NCI-H1105 (cell line): ENCODE measurements at places on chromosomes 2 and 18.

GRCh38 chr2:224982910-224983711 is 59.2 kb downstream of the DOCK10 start:
- no peak for DNase-seq

DNA sequence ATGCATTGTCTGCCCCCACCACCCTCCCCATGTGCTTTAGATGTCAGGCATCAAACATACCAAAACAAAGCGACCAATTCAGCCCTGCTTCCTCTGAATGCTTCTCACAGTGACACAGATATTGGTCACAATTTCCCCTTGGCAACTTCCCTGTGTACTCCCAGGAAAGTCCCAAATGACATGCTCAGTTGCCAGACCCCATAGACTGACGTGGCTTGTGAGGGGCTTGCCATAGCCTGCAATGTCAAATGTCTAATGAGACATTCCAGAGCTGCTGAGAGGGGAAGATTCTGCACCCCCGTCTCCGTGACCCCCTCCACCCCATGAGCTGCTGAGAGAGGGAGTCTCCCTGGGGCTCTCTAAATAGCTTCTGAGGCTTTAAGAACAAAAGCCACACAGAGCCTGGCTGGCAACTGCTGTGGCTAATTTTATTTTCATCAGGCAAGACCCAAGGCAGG is 47.3 kb downstream of the RFTN2 start:
- no peak for DNase-seq

DNA sequence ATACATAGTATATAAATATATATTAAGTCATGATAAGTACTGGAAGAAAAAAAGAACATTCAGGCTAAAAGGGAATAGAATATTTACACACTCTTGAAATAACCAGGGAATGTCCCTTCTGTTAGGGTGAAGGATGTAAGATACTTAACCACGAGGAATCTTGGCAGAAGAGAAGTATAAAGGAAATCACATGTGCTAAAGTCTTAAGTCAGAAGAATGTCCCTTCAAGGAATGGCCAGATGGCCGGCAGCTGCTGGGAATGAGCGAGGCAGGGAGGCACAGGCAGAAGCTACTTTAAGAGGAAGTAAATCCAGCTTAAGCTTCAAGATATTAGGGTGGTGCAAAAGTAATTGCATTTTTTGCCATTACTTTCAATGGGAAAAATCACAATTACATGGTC is 5.5 kb downstream of the CCDC102B start:
- DNase-seq, result no peak

DNA sequence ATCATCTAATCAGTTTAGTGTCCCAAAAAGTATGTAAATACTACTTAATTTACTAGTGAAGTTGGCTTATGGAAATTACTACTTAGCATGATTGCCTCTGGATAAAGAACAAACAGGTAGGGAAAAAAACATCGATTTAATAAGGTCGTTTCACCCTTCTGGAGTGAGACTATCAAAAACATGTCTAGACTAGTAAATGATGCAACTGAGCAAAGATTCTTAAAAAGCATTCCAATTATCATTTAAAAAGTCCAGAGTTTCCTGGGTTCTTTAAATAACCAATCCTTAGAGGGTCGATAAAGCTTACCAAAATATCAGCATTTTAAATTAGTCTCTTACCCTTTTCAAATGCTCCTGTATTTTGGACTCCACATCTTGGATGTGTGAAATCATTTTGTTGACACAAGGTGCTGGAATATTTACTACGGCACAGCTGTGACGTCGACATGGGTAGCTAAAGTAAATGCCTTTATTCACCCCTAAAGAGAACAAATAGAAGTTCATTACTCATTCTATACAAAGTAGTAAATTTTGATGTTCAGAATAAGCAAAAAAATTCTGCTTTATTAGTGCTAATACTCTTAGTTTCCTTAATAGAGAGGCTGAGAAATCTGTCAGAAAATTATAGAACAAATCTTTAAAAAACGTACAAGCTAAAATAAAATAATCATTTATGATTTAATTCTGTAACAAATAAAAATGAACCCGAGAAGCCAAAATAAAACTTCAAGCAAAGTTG is 70.6 kb downstream of the CCDC178 start:
- DNase-seq, result peak; percentile 39

DNA sequence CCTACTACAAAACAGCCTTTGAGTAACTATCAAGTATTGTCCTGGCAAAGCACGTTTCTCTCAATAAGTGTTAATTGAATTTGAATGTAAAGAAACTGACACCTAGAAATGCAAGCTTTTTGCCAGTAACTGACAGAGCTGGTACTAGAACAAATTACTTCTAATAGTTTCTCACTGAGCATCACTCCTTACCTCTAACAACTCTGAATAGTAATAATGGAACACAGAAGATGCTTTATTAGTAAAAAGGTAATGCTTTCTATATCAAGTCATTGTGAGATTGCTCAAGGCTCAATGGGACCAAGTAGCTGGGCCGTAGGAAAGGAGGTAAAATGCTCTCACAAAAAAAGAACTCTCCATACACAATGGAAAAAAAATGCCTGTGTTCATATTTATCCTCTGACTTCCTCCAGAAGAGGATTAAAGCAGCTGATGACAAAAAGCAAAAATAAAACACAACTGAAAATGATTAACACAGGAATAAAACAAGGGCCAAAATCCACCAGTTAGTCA is 11.8 kb downstream of the RASGRP3 start:
- no peak for DNase-seq

DNA sequence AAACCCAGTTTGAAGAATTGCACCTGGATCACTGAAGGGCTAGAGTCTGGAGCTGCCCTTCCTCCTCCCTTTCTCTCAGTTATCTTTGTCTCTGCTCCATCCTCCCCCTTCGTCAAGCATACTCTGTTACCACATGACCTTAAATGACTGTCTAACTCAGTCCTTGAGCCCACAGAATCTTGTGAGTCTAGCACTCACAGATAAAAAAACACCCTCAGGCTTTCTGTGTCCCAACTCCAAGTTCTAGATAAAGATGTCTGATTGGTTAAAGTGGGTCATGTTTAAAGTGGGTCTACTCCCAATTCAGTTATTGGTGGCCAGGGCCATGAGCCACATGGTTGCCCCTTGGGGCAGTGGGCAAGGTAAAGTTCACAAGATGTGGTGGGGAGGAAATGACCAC is 53.5 kb upstream of the CYP1B1 start:
- no peak for DNase-seq

GRCh38 chr2:20797096-20797495 is 25.8 kb downstream of the LDAH start:
- no peak for DNase-seq

DNA sequence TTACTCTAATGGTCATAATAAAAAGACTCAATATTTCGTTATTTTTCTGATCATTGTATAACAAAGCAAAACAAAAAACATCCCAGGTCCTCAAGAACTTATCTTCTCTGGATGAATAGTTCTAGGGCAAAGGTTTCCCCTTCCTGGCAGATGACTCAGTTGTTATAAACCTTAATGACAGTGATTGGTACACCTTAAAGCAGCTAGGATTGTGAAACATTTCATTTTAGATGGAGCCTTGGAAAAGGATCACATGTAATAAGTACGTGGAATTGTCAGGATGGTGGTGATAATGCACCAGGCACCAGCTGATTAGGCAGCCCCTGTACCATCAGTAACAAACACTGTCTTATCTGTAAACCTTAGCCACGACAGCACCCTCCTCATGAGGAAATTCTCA is 47.2 kb downstream of the MEP1B start:
- DNase-seq, result no peak

DNA sequence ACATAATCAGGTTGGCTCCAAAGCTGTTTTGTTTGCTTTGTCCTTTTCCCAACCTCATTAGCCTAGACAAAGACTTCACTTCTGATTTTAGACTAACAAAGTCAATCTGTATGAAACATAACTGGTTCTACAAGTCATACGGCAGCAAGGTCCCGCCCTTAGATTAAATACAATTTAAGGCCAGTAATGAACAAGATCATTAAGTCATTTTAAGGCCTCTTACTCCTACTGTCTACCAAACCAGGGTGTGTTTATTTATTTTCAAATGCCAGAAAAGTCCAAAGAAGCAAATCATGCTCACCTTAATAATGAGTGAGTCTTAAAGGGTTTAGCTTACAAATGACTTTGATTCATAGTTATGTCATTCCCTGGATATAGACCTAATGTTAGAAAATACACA is 148.4 kb upstream of the ACVR2A start:
- DNase-seq, result no peak

DNA sequence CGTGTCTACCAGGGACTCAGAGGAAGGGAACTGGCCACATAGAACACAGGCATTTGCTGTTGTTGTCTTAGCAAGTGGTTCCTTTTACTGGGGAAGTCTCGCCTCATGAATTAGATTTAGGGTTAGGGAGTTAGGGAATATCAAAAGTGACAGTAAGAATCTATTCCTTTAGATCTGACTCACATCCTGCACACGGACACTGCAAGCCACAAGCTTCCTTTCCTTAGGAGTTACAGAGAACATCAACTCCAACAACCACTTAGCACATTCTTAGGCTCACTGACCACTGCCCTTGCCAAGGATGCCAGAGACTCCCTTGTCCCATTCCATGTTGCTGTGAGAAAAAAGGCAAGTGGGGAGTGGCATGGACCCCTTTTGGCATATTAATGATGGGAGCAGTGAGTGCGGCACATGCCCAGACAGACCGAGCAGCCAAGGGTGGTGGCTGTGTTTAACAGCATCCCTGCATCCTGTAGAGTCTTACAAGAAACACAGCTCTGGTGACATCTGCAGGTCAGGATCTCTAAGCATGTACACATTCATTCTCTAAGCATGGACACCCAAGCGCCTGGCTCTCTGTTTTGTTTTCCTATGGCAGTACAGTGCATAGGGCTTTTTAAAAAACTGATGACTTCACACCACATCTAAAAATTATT is 745.6 kb upstream of the RAB6C start:
- no peak for DNase-seq

- no peak for DNase-seq
Measured at GRCh38 chr2:64201151-64201550, 56.9 kb upstream of the PELI1 start.

DNA sequence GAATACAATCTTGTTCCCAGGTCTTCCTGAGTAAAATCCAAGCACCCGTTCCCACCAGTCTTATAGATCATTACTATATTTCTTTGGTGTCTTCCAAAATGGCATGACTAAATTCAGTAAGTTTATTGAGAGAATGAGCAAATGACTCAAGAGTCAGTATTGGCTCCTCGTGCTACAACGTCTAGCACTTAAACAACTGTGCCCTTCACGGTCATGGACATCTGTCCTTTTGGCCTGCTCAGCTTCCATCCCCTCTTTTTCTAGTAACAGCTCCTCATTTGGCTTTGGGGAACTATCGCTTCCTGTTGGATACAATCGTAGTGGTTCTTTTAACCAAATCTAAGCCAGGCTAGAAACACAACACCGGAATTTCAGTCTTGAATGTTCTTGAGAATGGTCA is 24.1 kb upstream of the FZD7 start:
- no peak for DNase-seq

DNA sequence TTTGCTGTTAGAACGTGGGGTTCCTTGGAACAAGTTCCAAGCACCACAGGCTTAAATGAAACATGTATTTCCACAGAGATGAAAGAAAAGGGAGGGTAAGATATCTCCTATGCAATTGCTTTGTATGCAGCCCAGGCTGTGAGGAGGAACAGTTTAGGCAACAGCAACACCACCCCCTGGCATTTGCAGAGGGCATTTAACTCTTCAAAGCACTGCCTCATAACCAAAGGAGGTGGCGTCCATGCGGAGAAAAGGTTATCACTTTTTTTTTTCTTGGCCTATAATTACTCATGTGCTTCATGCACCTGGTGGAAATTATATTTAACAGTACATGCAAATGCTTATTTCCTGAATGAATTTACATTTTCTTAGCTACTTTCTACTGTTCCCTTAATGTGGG is 286.0 kb downstream of the LPIN1 start:
- no peak for DNase-seq

GRCh38 chr2:218569038-218569431 is 396 bp downstream of the CNOT9 start:
- DNase-seq, result no peak
